ENCODE measurements at places on chromosomes 2 and 18. TPM values are rescaled to one million over a fixed set of nuclear protein-coding genes. Genes with fewer than 3 reads are reported as not detected.

GPR45 gene
- 0.22 TPM for total RNA-seq

TCF7L1 gene
- 3.7 TPM for total RNA-seq

LYPD6B gene
- 12.5 TPM for total RNA-seq

PDK1 gene
- 8.9 TPM for total RNA-seq

SH2D6 gene
- total RNA-seq: not detected

MEX3C gene
- total RNA-seq: 63.0 TPM

AKAIN1 gene
- not detected for total RNA-seq

NAT8 gene
- total RNA-seq: not detected

All from placental pericyte (primary cell).